WTC11 (cell line): ENCODE measurements at places on chromosomes 3 and 15. TPM values are rescaled to one million over a fixed set of nuclear protein-coding genes. Genes with fewer than 3 reads are reported as not detected.

GCNT3 gene
- 0.07 to 0.20 TPM (median 0.11 TPM) in 3 replicates for total RNA-seq

CHRM5 gene
- not detected in 3 replicates for total RNA-seq

CRYBG3 gene
- total RNA-seq = 12.6 to 13.6 TPM (median 13.3 TPM) in 3 replicates

ISLR gene
- 0.50 to 0.63 TPM (median 0.62 TPM) in 3 replicates for total RNA-seq

TERC gene
- total RNA-seq = 34.3 to 57.1 TPM (median 48.5 TPM) in 3 replicates

SERPINI2 gene
- total RNA-seq = 0.32 to 0.37 TPM in 2 of 3 replicates, not detected in the other

ZBBX gene
- 1.1 to 1.9 TPM (median 1.4 TPM) in 3 replicates for total RNA-seq

CSPG5 gene
- 3.3 to 4.4 TPM (median 3.7 TPM) in 3 replicates for total RNA-seq

ANKRD63 gene
- 1.2 to 1.7 TPM (median 1.4 TPM) in 3 replicates for total RNA-seq

RASGRF1 gene
- total RNA-seq = 0.85 to 0.99 TPM (median 0.89 TPM) in 3 replicates

MORC1 gene
- total RNA-seq = not detected in 3 replicates
